ENCODE measurements at places on chromosomes 6 and 20.

GRCh38 chr20:25073544-25073943, 8.4 kb downstream of the VSX1 start:
- no peak for ATAC-seq

GRCh38 chr6:16227048-16227562, 11.3 kb upstream of the GMPR start:
- ATAC-seq, result no peak

DNA sequence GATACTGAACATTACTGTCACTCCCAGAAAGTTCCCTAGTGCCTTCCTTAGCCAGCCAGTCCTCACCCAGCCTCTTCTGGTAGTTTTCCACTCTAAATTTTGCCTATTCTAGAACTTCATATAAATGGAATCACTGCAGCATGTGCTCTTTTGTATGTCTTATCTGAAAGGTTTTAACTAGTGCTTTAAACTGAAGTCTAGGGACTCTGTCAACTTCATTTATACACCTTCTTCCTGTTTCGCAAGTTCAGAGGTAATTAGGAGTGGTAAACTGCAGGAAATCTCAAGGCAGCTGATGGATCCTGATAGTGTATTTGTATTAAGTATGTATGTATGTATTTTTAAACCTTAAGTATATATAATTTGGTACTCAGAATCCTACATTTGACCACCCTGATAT, 94.3 kb downstream of the TCP11 start:
- ATAC-seq, result no peak

DNA sequence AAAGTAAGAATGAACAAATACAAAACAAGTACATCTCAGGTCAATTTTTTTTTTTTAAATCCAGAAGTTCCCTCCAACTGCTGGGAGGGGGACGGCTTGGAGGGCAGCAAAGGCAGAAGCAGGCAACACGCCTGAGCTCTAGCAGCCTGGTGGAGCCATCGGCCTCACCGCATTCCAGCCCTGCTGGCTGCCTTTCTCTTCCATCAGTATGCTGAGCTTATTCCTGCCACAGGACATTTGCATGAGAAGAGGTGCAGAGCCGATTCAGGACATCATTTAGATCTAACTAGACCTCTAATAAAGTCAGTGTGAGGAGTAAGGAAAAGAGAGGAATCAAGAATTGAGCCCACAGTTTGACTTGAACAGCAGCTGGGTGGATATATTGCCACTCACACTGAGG, 318.8 kb downstream of the ZFAND3 start:
- no peak for ATAC-seq

DNA sequence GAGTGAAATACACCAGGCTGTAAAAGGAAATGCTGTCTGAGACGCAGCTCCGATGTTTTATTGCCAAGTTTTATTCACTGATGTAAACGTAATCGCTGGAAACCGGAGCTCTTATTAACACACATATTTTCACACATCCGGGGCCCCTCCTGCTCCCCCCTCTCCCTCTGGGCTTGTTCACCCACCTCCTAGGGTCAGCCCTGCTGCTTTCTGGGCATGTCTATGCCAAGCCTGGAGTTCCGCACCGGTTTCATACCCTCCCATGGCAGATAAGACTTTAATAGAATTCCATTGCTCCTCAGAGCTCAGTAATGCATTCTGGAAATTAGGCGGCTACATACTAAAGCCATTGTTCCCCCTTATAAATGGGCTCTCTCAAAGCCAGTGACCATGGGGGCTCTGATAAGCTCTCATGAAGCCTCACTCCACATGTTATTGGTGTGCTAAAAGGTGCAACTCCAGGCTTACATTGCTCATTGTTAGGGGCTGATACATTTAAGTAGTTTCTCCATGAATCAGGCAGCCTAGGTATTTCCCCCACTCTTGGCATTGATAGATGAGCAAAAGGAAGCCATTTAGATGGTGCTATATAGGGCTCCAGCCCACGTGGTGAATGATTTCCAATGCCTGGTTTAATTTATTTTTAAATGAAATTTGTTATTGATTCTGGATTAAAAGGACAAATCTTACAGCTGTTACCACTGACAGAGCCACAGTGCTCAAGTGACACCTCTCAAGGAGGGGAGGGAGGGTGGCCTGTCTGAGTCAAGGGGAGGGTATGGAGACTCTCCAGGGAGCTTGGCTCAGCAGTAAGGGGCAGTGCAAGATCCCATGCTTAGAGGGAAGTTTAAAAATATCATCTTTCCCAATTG, 4.5 kb upstream of the VSTM2L start:
- peak; percentile 98 for ATAC-seq

DNA sequence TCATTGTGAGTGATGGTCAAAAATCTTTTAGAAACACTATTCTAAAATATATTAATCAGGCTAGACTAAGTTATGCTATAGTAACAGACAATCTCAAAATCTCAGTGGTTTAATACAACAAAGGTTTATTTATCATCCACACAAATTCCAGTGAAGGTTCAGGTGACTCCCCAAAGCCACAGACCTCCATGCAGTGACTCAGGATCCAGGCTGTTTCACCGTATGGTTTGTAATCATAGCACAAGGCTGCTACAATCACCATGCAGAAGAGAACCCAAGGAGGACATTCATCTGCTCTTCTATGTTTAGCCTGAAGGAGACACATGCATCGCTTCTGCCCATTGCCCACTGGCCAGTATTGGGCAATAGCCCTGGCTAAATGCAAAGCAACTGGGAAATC, 46.2 kb downstream of the BFSP1 start:
- ATAC-seq, result no peak

- no peak for ATAC-seq
These were observed 20.8 kb upstream of the TRAF3IP2 start for GRCh38 chr6:111626441-111626840.

- no peak for ATAC-seq
These were observed 13.2 kb upstream of the PARD6B start for GRCh38 chr20:50717974-50718761.

- no peak for ATAC-seq
These were observed 26.8 kb upstream of the ASF1A start for GRCh38 chr6:118867181-118867580.

DNA sequence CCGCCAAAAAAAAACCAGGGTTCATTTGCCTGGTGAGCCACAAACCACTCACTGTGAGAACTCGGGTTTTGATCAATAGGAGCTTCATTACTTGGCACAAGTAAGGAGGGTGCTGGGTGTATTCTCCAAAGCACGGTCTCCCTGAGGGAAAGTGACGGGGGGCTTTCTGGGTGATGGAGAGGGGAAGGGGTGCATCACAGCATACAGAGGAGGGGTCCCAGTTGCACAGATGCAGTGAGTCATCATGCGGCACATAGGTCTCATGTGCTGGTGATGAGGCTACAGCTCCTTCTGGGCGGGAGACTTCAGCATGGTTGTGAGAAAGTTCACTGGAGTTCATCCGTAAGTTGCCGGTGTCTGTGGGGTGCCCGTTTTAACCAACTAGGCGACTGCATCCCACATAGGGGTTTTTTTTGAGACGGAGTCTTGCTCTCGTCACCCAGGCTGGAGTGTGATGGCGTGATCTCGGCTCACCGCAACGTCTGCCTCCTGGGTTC, 36.2 kb downstream of the SUN5 start:
- peak; percentile 36 for ATAC-seq

DNA sequence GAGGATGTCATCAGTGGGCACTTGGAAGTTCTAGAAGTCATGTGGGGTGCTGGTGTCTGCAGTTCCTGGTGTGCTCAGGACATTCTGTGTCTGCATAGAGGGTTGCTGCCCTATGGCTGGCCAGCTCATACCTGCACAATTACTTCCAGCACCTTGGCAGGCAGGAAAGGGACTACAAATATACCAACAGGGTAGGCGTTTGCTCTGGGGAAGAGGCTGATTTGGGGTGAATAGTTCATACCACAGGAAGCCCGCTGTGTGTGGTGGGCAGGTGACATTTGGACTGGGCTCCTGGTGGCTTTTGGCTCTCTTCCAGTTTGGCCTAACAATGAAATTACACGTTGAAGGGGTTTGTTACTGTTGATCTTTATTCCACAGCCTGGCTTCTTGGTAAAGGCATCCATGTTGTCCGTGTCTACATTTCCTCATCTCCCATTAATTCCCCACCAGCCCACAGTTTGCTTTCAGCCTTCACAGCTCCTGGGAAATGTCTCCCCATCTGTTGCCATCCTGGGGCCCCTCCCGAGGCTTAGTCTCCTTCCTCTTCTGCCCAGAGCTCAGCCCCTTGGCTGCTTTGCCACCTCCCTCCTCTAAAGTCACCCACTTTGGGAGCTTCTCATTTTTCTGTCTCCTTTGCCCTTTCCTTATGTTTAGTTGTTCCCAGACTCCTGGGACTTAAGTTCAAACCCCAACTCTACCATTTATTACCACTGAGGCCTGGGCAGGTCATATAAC, 88.1 kb downstream of the RSPH3 start:
- ATAC-seq, result peak; percentile 76

GRCh38 chr20:24718696-24719095, 230.4 kb upstream of the CST7 start:
- no peak for ATAC-seq

DNA sequence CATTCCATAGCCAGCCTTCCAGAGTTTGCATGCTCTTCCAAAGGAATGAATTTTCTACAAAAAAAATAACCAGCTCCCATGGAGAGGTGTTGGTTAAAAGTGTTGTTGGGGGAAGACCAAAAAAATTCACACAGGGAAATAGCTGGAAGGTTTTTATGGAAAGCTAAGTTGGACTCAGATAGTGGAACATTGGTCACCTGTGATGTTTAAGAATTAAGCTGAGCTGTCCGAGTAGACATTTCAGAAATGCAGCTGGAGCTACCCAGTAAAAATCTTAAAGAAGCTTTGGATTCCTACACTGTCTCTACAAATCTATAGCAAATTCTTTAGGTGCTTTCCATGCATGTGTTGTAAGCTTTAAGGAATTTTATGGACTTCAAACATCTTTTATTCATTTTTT, 155.5 kb downstream of the THBS2 start:
- ATAC-seq, result no peak

DNA sequence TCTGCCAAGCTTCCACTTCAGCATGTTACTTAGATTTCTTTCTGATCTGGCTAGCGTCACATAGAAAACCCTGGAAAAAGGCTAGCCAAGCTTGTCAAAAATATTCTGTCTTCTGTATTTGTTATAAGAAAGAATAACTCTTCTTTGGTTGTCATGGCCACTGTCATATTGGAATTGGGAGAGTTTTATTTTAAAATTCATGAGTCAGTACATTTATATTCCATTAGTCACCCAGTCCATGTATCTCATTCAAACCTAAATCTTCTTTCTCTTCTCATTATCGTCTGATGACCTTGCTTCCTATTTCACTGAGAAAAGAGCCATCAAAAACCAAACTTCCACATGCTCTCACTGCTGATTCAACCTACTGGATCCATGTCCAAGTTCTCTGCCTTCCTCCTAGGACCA, 65.7 kb downstream of the EPM2A start:
- no peak for ATAC-seq

DNA sequence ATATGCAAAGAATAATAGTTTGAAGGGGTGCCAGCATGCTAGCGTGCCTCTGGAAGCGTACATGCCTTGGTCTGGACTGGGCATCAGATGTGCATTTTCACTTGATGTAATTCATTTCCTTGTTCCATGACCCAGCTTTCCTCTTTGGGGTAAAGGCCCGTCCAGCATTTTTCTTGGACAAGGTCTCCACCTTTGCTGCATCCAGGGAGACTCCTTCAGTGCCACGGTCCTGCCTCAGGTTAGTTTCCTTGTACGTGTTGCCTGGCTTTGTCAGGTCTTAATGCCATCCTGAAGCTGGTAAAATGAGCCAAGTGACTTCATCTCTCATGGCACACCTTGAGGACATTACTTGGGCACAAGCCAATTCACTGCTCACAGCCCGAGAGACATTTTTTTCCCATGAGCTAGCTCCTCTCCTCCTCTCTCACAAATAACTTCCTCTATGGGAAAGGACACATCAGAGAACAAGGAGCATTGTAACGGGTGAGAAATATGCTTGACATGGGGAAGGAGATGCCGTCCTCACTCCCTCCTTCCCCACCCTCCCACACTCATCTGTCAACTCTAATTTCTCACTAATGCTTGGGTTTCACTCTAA, 23.9 kb downstream of the EDN1 start:
- ATAC-seq, result no peak

GRCh38 chr6:41939848-41940758, 1.5 kb downstream of the CCND3 start:
- peak; percentile 8 for ATAC-seq

DNA sequence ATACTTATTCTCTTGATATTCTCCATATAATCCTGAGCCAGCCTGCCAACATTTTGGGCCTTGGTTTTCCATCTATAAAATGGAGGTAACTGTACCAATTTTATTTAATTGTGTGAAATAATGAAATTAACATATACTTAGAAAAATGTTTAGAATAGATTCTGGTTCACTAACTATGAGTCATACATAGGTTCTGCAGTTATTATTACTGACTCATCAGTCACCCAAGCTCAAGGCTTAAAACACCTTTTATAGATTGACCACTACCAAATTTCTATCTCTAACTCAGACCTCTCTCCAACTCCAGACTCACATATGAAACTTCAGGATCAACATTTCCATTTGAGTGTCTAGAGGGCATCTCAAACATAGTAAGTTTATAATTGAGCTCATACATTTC, 1277.2 kb upstream of the GJE1 start:
- ATAC-seq, result no peak

DNA sequence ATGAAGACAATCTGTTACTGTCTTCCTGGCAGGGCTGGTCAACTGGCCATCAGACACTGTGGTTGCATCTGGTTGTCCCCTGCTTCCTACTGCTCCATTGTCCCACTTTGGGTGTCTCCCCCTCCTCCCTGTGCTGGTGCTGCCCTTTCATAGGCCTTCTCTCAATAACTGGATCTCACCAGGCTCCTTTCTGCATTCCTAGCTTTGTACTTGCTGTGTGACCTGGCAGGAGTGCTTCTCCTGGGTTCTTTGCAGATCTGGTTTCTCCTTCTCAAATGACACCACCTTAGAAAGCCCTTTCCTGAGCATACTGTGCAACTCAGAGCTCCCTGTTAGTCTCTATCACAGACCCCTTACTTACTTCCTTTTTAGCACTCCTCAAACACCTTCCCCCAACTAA, 223.0 kb downstream of the BCKDHB start:
- no peak for ATAC-seq
